ENCODE measurements at places on chromosomes 13 and 19.

- no peak for DNase-seq
Observed at GRCh38 chr13:77353995-77354394, 27.1 kb upstream of the MYCBP2 start.

- DNase-seq: no peak
Observed at GRCh38 chr19:36605877-36606478, 865 bp downstream of the ZNF382 start.

DNA sequence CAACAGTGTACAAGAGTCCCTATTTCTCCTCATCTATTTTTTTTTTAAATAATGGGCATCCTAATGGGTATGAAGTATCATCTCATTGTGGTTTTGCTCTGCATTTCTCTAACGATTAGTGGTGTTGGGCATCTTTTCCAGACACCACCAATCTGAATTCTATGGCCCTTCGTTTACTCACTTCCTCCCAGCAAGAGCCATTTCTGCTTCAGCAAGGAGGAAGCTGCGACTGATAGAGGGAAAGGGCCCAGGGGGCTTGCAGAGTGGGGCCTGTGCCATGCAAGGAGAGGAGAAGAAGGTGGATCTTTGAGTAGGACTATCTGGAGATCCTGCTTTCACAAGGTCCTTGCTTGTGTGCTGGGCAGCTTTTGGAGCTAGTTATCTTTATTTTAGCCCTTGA, 58.0 kb downstream of the USPL1 start:
- no peak for DNase-seq

- no peak for DNase-seq
Observed at GRCh38 chr19:57171551-57172081, 4.3 kb upstream of the DUXA start.

- no peak for DNase-seq
Observed at GRCh38 chr19:43548706-43549105, 15.7 kb downstream of the ZNF575 start.

DNA sequence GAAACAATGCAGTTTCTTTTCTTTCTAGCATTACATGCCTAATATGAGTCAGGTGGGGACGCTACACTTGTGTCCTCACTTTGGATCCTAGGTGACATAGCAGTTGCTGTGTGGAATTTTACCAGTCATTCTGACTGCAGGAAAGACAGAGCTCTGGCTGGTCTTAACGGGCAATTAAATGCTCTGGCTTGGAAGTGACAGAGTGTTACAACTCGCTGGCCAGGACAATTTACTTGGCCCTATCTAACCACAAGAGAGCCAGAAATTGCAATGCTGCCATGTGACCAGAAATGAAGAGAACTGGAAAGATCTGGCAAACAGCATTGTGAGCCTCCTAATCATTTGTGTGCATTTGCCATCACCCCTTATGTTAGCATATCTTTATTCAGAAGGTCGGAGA, 351.1 kb downstream of the DCT start:
- no peak for DNase-seq

- DNase-seq: no peak
Observed at GRCh38 chr13:46173656-46174055, 8.3 kb downstream of the LCP1 start.

DNA sequence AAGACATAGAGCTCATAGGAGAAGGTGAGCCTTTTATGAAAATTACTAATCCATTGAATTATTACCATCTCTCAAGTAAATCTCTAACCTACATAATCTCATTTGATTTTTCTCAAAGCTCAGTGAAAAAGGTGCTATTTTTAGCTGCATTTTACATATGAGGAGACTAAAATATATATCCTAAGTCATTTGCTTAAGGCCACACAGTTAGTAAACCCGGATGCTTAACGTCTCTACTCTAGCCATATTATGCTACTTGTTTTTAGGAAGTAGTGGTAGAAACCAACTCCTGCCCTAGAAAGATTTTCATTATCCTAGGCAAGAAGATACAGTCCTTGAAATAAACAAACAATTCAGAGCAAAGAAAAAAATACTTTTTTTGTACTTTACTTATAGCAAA, 108.9 kb downstream of the RBM26 start:
- no peak for DNase-seq

DNA sequence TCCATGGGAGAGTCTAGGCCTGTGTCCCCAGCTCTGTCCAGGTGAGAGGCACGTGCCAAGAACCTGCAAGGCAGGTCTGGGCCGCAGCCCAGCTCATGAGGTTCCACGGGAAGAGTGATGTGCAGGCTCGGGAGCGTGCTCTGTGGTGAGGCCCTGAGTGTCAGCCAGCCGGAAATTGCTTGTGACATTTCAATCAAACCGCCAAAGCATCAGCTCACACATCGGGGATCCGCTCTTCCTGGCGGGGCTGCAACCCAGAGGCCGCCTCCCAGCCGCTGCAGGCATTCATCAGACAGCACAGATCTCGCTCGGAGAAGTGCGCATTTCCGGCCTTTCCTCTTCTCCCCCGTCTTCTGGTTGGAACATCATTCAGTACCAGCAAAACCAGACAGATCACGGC, 109.3 kb downstream of the KDM4B start:
- no peak for DNase-seq

GRCh38 chr13:71695662-71696061, 171.3 kb downstream of the DACH1 start:
- no peak for DNase-seq

DNA sequence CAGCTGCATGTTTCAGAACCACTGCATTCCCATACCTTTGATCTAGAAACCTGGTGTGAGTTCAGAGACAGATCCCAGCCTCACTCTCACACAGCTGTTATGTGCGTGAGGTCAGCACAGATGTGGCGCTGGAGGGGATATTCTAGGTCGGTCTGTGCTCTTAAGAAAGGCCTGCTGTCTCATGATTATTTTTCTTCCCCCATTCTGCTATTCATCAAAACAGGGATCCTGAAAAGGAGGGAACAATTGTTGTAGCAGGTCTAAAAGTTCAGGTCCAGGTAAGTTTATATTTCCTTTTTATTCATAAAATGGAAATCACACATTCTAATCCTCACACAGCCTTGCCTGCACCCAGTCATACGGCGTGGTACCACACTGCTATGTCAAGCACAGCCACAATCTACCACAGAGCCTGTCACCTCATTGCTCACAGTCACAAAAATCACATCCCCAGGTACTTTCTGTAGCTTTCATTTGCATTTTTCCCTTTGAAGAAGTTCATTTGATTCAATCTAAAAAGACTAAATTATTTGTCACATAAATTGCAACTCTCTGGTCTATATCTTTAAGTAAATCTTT, 867 bp downstream of the ZNF546 start:
- DNase-seq: no peak

DNA sequence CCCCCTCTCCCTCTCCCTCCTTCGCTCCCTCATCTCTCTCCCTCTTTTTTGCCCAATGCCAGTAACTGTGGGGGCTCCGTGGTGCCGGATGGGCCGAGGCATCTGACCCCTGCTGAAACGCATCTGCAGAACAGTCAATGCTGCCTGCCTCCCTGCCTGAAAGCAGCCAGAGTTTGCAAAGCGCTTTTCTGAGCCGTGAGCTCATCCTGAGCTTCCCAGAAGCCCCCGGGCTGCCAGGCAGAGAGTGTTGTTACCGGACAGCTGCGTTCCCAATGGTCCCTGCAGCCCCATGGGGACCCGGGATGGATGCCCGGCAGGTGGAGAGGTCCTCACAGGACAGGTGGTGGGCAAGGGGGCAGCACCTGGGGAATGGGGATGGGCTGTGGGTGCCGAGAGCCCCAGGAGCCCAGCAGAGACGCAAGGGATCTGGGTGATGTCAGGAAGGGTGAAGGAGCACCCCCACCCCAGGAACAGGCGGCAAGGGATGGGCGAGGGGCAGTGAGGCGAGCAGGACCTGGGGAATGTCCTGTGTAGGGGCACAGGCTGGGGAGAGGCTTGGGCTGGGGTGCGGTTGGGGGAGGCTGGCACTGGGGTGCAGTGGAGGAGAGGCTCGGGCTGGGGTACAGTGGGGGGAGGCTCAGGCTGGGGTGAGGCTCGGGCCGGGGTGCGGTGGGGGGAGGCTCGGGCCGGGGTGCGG, 33.0 kb downstream of the GPX4 start:
- DNase-seq: no peak

GRCh38 chr19:3964256-3965194, 6.4 kb downstream of the DAPK3 start:
- DNase-seq: no peak

DNA sequence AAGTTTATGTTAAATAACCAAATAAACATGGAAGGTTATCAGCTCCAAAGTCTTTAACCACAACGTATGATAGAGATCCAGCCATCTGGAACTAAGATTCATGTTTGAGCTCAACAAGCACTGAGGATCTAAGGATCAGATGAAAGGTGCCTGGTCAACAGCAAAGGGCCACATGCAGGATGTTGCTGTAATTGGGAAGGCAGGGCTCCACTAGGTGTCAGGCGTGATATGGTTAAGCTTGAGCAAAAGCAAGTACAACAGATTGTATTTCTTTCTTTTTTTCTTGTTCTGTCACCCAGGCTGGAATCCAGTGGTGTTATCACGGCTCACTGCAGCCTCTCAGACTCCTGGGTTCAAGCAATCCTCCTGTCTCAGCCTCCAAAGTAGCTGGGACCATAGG, 12.0 kb downstream of the EBPL start:
- DNase-seq: no peak

Measured in hematopoietic multipotent progenitor cell treated with erythropoietin and hydrocortisone succinate and interleukin-3 and kit ligand, for 15 days (in vitro differentiated cells).